ENCODE measurements at places on chromosomes 3 and 15.
A peak's percentile ranks its signal among the peaks of the same experiment; 100 is the strongest.

DNA sequence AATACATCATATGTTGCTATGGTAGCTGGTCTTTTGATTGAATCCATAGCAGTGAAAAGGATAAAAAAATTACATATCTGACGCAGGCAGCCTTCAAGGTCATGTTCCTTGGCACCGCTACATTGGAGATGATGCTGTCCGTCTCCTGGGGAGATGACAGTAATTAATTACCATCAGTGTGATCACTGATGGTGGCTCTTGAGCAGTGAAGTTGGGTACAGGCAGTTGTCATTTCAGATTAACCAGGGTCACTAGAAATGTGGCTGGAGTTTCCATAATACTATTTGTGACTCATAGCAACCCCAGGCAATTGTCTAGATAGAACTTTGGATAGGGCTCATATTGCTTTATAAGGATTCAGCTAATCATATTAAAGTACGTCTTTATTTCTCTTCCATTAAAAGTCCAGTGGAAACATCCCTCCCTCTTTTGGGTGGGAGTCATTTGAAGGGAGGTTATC lies 136.3 kb downstream of the THSD4 start:
- DNase-seq: no peak

DNA sequence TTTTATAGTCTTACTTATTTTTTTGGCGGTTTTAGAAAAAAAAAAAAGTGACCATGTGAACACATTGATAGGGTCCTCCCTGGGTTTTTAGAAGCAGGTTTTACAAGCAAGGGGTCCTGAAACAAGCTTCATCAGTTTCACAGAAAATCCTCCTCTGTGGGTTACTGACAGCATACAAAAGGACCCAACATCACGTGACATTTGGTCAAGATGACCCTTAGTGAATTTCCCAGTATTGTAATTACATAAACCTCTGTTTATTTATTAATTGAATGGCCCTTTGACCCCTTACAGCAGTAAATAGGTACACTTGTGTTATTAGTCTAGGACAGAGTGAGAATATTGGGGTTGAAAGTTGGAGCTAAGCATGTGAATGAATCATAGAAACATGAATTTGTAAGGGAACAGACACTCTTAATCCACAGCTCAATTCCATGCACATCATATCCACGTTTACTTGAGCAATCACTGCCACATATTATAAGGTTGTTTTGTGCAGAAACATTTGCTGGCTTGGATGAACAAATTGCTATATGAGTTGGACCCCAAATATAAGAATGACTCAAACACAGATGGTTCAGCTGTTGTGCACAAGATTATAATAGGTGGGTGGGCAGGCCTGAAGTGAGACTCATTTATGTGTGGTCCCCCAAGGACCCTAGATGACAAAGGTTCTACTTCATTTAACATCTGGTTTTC lies 137.5 kb downstream of the ZNF385D start:
- DNase-seq: no peak

DNA sequence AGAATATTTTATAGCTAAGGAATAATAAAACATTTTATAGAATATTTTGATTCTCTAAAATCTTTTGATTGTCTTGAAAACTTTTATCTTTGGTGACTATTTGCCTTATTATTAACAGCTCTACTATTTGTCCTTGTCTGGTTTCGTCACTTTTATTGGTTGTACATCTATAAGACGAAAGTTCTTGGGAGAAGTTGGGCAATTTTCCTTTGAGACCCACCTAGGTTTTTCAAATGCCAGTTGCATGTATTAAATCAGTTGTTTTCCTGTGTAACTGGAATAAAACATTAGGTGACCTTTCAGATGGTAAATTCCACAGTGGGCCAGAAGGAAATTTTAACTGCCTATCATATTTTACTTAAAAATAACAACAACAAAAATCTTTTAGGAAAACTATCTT lies 1245.7 kb downstream of the SI start:
- DNase-seq: no peak

GRCh38 chr3:68759526-68760035 lies 172.8 kb downstream of the TAFA4 start:
- no peak for DNase-seq

DNA sequence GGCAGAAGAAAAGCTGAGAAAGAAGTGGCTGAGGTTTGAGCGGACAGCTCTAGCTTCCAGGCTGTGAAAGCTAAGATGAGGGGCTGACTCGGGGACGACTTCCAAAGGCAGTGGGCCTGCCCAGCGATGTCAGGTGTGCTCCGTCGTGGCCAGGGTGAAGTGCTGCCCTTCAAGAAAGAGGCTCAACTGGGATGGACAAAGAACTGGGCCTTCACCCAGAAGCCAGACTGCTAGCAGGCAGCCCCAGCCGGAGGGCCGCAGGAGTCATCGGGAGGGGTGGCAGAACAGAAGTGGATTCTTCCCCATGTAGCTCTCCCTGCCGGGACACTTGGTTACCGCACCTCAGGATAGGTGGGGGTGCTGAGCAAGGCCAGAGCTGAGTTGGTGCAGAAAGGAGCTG lies 13.1 kb upstream of the SEC13 start:
- DNase-seq: no peak

GRCh38 chr3:44920081-44920480 lies 45.7 kb downstream of the TGM4 start:
- no peak for DNase-seq

GRCh38 chr3:143269741-143270140 lies 150.2 kb downstream of the CHST2 start:
- no peak for DNase-seq

GRCh38 chr3:28267984-28268849 lies 26.8 kb downstream of the CMC1 start:
- DNase-seq: no peak

DNA sequence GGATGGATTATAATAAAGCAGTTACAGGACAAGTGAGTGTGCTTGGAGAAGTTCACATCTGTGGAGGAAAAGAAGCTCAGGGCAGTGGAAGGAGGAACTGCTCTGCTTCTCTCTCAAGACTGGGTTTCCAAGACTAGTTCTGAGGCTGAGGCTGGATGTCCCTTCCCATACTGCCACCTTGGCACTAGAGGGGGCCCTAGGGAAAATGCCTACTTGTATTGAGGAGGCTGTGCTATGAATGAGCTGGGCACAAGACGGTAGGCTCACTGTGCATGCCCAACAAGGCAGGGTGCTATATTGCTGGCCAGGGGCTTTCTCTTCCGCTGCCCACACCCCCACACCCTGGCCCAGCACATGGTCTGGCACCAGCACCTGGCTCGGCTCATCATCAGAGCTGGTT lies 65.2 kb downstream of the SLCO2A1 start:
- no peak for DNase-seq

DNA sequence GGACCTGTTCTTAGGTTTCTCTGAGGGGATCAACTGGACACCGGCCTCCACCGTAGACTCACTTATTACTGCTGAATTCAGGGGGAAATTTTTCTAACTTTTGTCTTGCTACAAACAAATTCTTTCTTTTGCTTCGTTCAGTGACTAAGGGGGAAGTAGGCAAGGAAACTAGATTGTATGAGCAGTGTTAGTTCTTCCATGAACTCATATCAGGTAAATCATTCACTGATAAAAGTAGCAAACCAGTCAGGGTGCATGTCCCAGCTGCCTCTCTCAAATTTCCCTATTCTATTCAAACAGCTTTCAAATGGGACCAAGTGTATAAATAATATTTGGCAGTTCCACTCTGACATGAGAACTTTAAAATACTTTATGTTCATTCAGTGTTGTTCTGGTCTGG lies 7.3 kb upstream of the CCDC13 start:
- DNase-seq: no peak

DNA sequence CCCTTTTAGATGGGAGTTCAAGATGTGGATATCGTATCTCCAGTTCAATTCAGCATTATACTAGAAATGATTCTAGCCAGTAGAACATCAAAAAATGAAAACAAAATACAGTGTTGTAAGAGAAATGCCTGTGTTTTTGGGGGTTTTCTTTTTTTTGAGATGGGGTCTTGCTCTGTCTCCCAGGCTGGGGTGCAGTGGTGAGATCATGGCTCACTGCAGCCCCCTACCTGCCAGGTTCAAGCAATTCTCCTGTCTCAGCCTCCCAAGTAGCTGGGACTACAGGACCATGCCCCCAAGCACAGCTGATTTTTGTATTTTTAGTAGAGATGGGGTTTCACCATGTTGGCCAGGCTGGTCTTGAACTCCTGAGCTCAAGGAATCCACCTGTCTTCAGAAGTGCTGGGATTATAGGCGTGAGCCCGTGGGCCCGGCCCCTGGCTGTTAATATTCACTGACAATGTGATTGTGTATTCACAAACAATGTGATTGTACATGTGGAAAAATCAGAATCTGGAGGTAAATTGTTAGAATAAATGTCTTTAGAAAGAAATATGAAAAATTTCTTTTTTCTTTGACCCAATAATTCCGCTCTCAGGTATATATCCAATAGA lies 59.0 kb downstream of the ARIH1 start:
- DNase-seq: peak; percentile 28

DNA sequence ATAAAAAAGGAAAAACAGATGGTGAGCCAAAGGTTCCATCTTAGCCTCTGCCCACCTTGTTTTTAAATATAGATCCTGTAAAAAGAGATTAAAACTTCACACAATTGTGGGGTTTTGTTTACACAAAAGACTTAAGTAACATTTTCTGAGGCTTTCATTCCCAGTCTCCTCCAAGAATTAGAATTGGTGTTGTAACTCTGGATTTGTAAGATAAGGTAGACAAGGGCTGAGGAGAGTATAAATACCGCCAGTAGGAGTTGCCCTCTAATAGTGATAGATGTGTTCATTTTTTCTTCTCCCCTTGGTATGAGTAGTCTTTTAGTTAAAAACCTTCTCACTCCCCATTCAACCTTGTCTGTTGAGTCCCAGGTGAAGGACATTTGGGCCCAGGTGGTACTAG lies 8.5 kb downstream of the MINDY2 start:
- no peak for DNase-seq

DNA sequence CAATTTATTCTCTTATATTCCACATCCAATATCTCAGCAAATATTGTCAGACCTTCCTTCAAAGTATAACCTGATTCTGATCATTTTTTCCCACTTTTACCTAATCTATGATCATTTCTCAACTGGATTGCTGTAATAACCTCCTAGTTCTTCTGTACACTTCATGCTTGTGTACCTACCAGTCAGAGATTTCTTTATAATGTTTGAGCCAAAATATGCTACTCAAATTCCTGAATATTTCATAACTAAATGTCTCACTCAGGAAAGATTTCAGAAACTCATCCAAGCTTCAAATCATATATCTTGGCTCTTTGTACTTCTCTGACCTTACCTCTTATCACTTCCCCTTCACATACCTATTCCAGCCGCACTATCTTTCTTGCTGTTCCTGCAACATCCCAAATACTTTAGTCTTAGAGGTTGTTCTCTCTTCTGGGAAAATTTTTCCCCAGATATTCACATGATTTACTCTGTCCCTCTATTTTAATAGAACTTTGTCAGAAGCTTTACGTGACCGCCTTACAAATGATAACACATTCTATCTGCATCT lies 20.0 kb downstream of the BCHE start:
- no peak for DNase-seq

DNA sequence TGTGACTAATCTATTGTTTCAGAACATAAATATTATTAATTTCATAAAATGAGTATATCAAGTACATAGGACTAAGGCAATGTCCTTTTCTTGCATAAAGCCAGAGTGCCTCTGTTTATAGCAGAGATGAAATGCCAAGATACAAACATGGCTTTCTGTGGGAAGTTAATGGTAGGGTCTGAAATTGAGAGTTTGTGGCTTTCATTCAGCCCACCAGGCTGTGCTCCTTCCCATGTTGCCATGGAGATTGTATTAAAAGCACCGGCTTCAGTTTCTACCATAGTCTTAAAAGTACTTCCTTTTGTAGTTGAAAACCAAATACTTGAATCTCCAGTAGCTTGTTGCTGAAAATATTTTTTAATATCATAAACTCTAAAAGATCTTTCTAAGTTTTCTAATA lies 114.0 kb downstream of the LRRC28 start:
- no peak for DNase-seq

GRCh38 chr3:184337399-184337714 lies at the start of gene FAM131A:
FAM131A (plus strand) TSS chr3:184337600; CDS start chr3:184337631, 31 bp downstream.
- DNase-seq: no peak

- DNase-seq: no peak
Observed at GRCh38 chr3:195123281-195123691, 147.7 kb downstream of the XXYLT1 start.

DNA sequence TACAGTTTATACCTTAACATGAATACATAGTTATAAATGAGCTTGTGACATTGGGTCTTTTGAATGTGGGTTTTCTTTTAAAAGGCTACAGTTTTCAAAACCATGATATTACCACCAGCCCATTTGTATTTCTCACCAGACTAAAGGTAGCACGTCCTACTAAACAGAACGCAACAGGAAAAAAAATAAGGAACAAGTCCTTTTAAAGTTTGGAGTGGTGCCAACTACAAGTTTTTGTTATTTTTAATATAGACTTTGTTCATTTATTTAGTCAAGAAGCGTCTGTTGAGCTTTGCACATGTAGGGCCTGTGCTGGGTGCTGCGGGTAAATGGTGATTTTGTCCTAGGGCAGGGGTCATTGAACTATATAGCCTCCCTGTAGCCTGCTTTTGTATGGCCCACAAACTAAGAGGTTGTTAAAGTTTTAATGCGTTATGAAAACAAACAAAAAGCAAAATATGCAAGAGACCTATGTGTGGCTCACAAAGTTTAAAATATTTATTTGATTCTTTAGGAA lies 164.4 kb downstream of the GHSR start:
- no peak for DNase-seq

- no peak for DNase-seq
Observed at GRCh38 chr15:59438625-59439290, 772 bp downstream of the FAM81A start.

- DNase-seq: no peak
Observed at GRCh38 chr15:99712415-99712814, 20.8 kb downstream of the LYSMD4 start.

All from naive B cell (primary cell).